ENCODE measurements at places on chromosomes 12 and 14. TPM values are rescaled to one million over a fixed set of nuclear protein-coding genes. Genes with fewer than 3 reads are reported as not detected.

DNA sequence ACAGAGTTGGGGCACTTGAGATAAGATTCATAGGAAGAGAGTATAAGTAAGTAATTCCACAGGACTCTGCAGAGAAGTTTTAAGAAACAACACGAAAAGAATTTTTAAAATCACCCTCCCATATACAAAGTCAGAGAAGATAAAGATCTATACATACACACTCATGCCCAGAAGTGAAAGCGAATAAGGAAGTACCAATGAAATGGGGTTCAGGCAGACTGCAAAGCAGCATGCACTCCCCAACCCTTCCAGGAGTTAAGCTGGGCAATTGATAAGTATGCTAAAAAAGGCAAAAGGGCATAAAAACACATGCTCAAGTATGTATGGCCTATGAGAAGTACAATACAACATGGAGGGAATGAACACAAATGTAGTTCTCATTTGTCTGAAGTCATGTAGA is 246.2 kb upstream of the GRIP1 start:
- no peak for DNase-seq

- peak; percentile 55 for DNase-seq
Observed at GRCh38 chr12:48995086-48995879, 3.9 kb downstream of the DDN start.

DNA sequence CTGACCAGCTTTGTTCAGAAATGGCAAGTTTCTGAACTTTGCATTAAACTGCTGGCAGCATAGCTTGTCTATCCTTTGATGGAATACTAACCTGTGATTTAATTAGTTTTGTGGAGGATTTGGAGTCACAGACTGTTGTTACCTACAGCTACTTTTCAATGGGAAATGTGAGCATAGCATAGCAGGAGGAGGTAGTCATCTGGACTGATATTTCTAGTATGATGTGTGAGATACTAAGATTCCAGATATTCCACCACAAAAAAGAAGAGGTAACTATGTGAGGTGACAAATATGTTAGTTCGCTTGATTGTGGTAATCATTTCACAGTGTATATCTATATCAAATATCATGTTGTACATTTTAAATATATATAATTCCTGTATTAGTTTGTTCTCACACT is 833.0 kb downstream of the SLC6A15 start:
- DNase-seq: no peak

- no peak for DNase-seq
Observed at GRCh38 chr14:72715215-72715849, 178.6 kb downstream of the DPF3 start.

Gene AMN
- total RNA-seq: 0.72 TPM

All from activated naive CD8-positive, alpha-beta T cell treated with anti-CD3 and anti-CD28 coated beads for 36 hours (primary cell).